ENCODE measurements at places on chromosomes 1 and 21.

- no peak for DNase-seq
Observed at GRCh38 chr1:62398377-62398776, 38.5 kb upstream of the USP1 start.

GRCh38 chr1:45348966-45349677, 8.9 kb upstream of the MUTYH start:
- no peak for DNase-seq

- DNase-seq, result no peak
Observed at GRCh38 chr1:8974551-8974950, 28.9 kb downstream of the CA6 start.

DNA sequence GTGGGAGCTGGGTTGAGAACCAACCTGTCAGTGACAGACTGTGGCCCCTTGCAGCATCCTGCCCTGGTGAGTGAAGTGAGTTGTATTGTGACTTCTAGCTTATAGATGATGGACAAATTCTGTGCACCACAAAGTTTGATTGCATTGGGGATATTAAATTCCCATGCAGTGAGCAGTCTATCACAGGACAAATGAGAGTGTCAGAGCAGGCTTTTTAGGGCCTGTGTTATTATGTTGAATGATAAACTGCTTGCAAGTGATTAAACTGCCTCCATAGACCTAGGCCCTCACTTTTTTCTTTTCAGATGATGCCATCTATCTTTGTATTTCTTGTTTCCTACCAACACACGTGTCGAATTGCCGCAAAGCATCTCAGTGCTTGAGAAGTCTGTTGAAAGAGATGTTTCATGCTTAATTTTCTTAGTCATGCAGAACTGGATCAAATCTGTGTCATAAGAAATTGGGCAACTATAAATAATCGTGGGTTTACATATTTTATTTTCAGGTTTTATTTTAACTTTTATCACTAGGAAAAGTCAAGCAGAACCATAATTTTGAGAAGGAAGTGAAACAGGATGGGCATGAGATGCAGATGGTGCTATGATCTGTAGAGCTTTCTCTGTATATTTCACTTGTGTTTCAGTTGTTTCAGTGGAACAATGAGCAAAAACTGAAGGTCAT, 199.2 kb downstream of the S1PR1 start:
- DNase-seq, result no peak

- no peak for DNase-seq
Observed at GRCh38 chr1:182441719-182442118, 8.2 kb upstream of the RGSL1 start.

DNA sequence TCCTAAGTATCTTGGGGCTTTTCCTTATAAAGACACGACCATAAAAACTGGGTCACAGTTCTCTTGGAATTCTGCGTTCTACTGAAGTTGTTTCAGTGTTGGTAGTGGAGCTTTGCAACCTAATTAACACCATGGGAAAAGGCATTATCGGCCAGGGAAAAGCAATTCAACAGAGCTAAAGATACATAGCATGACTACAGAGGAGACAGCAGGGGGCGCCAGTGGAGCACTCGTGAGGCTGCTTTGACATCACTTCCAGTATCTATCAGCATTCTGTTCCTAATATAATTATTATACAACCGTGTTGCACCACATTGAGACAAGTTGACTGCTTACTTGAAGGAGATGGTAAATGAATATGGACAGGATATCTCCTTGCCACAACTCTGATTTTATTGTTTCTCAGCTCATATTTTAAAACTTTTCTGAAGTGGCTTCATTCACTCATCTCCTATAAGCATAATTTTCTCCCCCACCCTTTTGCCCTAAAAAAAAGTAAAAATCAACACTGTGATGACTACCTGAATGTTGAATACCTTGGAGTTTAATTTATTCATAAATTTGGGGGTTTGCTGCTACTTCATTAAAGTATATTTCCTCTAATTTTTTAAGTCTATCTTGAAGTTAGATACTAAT, 39.4 kb downstream of the ZP4 start:
- no peak for DNase-seq

- peak; percentile 20 for DNase-seq
Observed at GRCh38 chr1:77533660-77534305, 148.7 kb downstream of the ZZZ3 start.

GRCh38 chr1:200473698-200474371, 64.0 kb upstream of the ZNF281 start:
- no peak for DNase-seq

DNA sequence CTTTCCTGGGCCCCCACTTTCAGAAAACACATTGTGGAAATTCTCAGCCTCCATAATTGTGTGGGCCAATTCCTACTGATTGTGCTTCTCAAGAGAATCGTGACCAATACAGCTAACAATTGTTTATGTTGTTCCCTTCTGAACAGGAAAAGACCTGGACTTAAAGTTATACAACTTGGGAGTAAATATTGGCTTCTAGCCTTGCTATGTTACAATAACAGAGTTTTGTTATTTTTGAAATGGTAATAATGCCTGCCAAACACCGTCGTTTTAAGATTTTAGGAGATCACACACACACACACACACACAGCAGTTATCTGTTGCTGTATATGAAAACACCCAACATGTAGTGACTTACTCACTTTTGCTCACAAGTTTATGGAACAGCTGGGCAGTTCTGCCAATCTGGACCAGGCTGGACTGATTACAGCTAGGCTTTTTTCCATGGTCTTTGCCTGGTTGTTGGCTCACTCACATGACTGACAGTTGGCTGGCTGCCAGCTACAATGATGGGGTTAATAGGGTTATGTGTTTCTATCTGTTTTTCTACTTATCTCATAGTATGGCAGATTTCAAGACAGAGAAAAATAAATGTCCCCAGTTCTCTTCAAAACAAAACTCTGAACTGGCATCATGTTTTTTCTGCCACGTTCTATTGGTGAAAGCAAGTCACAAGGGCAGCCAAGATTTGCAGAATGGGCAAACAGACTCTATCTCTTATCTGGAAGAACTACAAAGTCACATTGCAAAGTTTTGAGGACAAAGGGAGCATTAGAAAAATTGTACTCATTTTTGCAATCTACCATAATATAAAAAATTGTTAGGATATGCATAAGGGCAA, 447.5 kb downstream of the NEGR1 start:
- no peak for DNase-seq

DNA sequence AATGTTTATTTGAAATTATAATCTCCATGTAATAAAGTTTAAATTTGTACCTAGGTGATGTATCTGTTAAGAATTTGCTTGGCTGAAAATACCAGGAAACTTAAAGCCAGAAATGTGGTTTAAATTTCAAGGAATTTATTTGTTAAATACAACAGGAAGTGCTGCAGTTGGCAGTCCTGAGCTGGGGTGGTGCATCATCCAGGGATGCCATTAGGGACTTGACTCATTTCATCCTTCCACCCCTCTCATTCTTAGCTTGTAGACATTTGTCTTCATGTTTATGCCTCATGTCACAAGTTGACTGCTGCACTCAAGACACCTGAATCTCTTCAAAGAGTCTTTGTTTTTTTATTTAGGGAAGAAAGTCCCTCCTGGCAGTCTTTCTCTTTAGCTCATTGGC, 175.9 kb downstream of the LHX8 start:
- no peak for DNase-seq

- DNase-seq, result no peak
Observed at GRCh38 chr1:107670397-107671040, 294.5 kb downstream of the VAV3 start.

DNA sequence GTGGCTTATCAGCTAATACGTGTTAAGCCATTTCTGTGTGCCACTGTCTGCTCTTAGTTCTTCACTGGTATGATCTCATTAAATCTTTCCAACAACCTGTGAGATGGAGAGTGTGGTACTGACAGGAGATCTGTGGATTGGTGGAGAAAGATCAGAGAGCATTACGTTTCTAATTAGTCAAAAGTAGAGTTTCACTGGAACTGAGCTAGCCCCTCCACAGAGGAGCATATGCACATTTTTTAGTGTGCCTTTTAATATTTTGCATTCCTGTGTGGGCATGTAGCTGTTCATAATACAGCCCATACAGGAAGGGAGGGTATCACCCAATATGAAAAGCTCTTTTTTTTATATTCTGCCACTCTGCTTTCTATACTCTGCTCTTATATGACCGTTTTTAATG, 31.6 kb downstream of the UTS2 start:
- DNase-seq, result no peak

DNA sequence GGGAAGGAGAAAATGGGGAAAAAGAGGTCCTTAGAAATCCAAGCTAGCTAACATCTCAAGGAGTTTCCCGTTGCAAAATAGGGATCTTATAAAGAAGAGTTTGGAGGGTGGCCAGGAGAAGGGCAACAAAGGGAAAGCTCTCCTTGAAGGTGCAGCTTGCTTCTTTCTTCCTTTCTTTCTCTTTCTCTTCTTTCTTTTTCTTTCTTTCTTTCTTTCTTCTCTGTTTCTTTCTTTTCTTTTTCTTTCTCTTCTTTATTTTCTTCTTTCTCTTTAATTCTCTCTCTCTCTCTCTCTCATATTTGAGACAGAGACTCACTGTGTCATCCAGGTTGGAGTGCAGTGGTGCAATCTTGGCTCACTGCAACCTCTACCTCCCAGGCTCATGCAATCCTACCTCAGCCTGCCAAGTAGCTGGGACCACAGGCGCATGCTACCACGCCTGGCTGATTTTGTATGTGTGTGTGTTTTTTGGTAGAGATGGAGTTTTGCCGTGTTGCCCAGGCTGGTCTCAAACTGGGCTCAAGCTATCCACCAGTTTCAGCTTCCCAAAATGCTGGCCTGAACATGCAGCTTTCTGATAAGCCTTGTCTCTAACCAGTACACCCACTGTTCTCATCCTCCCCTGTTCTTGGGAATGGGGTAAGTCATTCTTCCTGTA, 44.4 kb downstream of the RNF11 start:
- no peak for DNase-seq

- DNase-seq, result no peak
Observed at GRCh38 chr1:236657398-236657797, 28.9 kb upstream of the ACTN2 start.

GRCh38 chr1:185857442-185857841, 123.3 kb downstream of the HMCN1 start:
- DNase-seq, result no peak

GRCh38 chr1:34984435-34984792, 733 bp downstream of the TMEM35B start:
- DNase-seq, result no peak

DNA sequence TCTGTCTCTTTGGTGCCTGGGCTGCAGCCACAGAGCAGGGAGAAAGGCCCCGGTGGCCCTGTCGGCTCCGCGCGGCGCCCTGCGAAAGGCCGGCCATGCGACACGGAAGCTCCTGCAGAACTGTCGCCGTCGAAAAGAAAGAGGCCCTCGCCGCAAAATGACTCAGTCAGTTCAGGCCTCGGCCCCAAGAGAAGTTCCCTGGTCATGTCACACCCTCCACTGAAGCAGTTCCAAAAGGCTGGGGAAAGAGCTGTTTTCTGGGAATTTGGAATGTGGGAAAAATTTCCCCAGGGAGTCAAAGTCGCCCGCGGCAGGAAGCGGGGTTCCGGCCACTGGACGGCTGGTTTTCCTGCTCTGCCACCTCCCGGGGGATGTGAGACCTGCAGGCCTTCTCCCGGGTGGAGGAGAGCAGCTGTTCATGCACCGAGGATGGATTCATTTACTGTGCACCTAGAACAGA, 115.8 kb upstream of the ZNF678 start:
- DNase-seq, result no peak

DNA sequence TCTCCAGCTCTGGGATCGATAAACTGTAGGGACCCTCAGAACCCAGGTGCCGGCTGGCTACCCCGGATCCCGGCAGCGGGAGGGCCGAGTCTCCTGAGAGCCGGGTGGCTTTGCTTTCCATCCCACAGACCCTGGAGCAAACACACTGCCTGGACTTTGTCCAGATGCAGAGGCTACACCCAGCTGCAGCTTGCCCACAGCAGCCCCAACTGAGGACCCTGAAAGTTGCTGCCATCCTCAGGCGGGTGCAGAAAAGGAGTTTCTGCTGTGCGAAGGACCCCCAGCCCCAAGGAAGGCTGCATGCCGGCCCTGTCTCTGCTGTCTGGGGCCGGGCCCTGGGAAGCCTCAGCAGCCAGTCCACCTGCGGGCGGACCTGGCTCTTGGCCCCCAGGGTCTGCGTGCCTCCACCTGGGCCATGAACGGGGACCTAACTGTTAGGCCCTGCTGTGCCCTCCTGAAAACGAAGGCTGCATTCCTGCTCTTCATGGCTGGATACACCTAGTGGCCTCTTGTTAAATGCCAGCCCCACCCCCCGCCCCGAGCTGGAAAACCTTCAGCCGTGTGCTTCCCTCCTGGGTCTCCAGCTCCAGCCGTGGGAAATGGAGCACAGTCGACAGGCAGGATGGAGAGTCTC, 97.5 kb upstream of the ARHGEF16 start:
- no peak for DNase-seq

Measured in stimulated activated CD8-positive, alpha-beta memory T cell treated with anti-CD3 and anti-CD28 coated beads, Interleukin-4, amount 100 ng/mL, for 24 hours (primary cell).